ENCODE measurements at places on chromosomes 11 and 22.

DNA sequence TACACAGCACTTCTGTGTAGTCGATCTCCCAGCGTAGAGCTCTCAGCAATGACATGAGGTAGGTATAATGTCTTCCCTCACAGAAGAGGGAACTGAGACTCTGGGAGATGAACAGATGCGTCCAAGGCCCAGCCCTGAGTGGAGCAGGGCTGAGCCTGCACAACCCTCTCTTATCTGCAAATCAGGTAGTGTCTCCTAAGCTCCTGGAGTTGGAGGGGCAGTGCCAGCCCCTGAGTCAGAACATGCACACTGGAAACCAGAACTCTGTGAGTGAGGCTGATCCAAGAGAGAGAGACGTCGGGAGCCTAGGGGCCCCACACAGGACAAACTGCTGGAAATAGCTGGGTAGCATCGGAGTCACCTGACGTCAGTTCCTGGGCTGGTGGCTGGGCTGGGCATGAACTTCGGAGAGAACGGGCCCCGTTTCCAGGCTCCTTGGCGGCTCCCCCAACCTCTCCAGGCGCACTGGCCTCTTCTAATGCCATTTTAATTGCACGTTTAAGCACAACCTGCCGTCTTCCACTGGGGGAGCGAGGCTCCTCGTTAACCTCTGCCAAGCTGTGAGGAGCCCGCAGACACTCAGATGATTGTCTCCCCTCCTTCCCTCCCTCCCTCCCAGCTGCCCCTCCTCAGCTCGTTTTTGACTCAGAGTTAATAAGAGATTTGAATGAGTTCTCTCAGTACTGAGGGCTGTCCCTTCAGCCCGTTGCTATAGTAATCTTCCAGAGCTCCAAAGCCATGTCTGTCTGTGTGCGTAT lies 191.2 kb upstream of the TBCEL start:
- DNase-seq, result no peak

GRCh38 chr11:44903035-44903434 lies 47.6 kb downstream of the TP53I11 start:
- no peak for DNase-seq

DNA sequence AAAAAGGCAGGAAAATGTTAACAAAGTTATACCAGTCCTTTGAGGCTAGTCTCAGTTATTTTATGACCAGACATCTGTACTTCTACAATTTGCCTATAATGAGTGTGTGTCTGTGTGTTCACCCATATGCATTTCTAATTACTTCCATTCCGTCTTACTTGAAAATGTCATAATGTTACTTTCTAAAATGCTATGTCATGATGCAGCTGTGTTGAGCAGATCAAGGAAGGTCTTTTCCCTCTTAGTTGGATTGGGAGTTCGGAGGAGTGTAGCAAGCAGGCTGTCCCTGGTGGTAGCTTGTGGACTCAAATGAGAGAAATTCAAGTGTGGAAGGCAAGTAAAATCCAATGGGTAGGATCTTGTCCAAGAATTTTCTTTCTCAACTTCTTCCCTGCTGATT lies 3.0 kb downstream of the SNX19 start:
- no peak for DNase-seq

GRCh38 chr11:116729501-116730240 lies 43.1 kb downstream of the BUD13 start:
- DNase-seq, result no peak

DNA sequence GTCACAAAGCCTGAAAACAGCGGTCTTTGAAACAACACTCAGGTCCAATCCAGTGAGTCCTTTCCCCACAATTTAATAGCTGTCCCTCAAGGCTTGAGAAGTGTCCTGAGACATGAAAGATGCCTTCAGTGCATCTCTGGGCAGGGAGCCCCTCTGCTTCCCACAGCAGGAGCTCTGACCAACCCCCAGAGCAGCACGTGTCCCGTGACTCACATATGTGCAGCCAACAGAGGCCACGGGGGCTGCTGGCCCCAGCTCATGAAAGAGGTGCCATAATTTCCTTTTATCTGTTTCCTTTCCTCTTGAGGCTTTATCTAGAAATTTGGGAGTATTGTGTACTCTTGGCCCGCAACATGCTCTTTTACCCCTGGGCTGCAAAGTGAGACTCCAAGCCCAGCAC lies 33.2 kb upstream of the LMO1 start:
- no peak for DNase-seq
